ENCODE measurements at places on chromosomes 13 and 19.
A peak's percentile ranks its signal among the peaks of the same experiment; 100 is the strongest.

- DNase-seq, result peak; percentile 69
Observed at GRCh38 chr13:31950111-31950815, 81.3 kb upstream of the FRY start.

DNA sequence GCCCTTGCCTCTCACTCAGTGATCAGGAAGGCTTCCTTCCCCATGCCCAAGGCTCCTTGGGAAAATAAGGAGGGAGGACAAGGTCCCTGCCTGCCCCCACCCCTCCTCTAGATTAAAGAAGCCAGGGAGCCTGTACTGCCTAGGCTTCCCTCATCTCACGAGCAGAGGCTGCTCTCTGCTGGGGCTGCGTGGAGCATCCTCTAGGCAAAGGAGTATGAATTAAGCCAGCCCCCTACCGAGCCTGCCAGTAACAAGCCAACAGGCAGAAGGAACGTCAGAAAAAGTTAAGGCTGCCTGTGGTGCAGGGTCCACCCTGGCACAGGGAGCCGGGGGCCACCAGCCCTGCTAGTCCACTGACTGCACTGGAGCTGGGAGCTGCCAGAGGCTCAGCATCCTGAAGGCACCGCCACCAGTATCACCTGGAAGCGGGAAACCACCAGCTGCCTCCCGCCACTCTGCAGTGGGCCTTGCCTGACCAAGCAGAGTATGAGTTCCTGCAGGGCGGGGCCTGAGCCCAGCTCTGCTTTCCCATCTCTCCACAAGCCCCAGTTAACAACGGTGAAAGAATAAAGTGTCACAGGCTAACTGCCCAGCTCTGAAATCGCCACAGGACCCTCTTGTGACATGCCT lies 6.8 kb downstream of the NAPA start:
- DNase-seq, result no peak

GRCh38 chr13:99610702-99611289 lies 109.5 kb downstream of the TM9SF2 start:
- no peak for DNase-seq

GRCh38 chr13:23518231-23518630 lies 52.0 kb upstream of the TNFRSF19 start:
- DNase-seq, result no peak

- DNase-seq, result no peak
Observed at GRCh38 chr13:54513254-54513653, 1484.6 kb downstream of the OLFM4 start.

DNA sequence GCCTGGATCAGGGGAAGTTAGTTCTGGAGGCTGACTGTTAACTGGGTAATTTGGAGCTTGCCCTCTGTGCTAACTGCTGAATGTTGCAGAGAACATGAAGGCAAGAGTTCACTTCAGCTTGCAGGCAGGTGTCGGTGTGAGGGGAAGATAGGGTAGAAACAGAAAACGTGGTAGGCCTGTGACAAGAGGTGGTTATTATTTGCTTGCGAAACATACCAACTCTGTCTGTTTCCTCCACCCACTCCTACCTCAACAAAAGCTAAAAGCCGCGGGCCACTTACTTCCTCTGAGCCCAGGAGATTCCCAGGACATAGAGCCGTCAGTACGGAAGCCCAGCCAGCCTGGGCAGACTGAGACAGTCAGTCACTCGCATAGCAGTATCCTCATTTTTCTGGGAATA lies 119.2 kb upstream of the ABCC4 start:
- DNase-seq, result no peak

GRCh38 chr19:30668521-30669155 lies 296.5 kb downstream of the ZNF536 start:
- no peak for DNase-seq

DNA sequence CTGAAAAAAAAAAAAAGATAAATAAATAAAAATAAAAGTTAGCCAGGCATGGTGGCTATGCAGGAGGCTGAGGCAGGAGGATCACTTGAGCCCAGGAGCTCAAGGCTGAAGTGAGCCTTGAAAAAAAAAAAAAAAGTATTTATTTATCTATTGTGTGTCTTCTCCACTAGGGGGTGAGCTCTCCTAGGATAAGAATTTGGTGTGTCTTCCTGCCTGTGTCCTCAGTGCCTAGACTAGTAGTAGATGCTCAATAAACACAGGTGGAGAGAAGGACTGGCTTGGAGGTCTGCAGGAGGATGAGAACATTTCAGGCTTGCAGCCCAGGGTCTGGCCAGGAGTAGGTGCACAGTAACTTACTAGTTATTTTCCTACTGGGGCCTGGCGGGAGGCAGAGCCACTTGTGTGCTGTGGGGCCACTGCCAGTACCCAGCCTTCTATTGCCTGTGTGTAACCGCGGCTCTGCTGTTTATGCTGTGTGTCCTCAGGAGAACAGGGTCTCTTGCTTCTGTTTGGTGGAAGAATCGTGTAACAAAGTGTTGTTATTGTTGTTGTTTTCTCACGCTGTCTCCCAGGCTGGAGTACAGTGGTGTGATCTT lies 5.4 kb downstream of the LMTK3 start:
- DNase-seq, result no peak

DNA sequence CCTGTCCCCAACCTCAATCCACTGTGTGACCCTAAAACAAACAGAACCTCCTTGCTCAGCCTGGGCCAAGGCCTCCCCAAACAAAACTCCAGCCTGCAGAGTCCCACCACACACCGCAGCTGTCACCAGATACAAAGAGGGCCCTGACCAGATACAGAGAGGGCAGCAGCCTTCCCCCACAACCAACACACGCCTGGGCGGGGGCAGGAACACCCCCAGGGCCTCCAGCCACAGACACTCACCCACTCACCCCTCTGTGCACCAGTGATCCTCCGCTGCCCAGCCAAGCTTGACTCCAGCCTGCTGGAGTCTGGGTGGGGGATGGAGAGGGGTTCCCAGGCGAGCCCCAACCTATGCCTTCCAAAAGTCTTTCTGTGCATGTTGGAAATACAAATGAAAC lies 5.9 kb upstream of the CIRBP start:
- DNase-seq, result no peak

GRCh38 chr19:44685877-44686276 lies 13.1 kb upstream of the CEACAM16 start:
- DNase-seq, result no peak

GRCh38 chr13:67833564-67833963 lies 603.4 kb upstream of the PCDH9 start:
- no peak for DNase-seq

DNA sequence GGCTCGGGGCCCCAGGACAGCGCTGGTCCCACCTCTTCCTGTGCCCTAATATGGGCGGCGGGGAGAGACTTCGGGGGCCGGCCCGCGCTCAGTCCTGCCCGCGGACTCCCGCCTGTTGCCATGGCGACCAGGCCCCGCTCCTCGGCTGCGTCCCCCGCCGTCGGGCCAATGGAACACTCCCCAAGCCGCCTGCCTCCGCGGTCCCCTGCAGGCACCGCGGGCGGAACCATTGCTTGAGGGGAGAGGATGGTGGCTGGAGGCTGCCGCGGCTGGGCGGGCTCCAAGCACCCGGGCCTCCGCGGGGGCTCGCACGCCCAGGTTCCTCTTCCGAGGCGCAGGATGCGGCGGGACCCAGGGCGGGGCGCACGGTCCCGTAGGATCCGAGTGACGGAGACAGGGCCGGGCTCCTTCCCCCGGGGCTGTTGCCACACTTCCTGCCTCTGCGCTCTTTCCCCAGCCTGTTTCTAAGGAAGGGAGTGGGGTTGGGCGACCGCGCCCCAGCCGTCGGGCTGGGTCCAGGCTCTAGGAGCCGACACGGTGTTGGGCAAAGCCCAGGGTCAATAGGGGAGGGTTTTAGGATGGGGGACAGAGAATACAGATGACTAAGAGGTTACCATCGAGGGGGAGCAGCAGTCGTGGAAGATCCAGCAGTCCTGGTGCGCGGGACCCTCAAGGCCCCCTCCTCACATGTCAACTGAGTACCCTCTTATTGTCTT lies 1.2 kb upstream of the JUNB start:
- peak; percentile 96 for DNase-seq

GRCh38 chr13:47004540-47004939 lies 107.7 kb upstream of the HTR2A start:
- DNase-seq, result no peak

DNA sequence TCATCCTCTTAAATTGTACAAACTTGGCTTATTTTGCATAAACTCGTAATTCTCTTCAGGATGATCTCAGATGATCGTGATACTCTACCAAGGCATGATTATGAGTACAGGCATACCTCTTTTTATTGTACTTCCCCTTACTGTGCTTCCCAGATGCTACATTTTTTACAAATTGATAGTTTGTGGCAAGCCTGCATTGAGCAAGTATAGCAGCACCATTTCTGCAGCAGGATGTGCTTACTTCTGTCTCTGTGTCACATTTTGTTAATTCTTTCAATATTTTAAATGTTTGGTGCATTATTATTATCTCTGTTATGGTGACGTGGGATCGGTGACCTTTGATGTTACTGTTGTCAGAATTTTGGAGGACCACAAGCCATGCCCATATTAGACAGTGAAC lies 752.3 kb downstream of the PCDH9 start:
- no peak for DNase-seq

DNA sequence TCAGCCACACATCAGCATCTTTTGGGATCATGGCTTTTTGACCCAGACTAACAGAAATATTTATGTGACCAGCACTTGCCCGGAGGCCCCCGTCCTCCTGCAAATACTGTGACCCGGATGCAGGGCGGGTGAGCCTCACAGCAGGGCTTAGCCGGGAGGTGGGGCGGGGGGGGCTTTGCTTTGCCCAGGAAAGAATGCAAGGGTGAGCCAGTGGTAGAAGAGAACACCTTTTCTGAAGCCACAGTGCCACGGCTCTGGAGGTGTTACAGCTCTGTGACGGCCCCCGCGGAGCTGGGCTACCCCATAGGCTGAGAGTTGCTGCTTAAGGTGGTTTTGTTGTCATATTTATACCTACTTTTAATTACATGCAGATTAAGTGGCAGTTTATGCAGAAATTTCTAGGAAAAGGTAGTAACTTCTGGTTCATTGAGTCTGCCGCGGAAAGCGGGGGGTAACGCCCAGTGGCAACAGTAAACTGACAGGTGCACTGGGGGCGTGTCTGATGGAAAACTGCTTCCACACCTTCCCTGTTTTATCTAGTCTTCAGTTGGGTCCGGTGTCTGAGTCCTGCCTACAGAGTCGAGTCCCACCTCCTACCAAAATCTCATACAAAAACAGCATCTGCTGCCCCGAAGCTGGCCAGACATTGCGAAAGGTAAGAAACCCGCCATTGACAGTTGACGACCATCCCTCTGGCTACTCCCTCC lies 187.9 kb downstream of the TEX29 start:
- DNase-seq, result no peak

DNA sequence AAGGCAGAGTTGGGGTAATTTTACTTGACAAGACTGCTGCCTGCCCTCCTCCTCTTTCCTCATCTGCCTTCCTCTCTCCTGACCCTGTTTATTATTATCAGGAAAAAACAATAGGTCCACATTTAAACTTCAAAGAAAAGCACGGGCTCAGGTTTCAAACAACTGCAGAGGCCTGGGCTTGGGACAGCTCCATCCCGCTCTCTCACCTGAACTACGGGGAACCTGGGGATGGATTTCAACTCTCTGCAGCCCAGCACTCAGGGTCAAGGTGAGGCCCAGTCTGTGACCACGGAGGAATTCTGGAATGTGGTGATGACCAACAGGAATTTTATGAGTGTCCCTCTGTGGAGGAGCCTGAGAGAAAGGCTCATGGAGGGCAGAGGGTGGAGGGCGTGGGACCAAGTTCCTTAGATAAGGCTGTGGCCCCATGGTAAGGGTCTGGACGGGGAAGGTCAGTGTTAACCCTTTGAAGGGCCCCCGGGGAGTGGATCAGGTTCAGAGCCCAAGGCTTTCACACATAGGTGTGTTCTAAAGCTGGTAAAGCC lies 220.8 kb upstream of the MAB21L1 start:
- DNase-seq, result no peak

DNA sequence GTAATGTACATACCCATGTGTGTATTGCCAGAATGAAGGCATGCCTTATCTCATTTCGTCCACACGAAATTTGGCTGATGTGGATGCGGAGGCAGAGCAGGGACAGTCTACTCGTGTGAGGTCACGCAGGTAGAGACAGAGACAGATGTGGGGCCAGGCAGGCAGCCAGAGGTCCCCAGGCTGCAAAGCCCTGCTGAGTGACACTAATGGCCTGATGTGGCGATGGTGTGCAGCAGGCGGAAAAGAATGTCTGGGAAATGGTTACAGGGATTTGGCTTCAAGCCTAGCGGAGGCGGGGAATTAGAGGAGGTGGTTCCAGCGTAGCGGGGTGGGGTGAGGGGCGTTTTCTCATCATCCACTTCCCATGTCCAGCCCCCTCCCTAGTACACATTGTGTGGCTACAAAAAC lies 4.2 kb upstream of the IZUMO2 start:
- DNase-seq, result no peak

- no peak for DNase-seq
Observed at GRCh38 chr19:18612051-18612771, 459 bp upstream of the TMEM59L start.

GRCh38 chr19:4967738-4968461 lies 1.0 kb upstream of the KDM4B start:
- no peak for DNase-seq

DNA sequence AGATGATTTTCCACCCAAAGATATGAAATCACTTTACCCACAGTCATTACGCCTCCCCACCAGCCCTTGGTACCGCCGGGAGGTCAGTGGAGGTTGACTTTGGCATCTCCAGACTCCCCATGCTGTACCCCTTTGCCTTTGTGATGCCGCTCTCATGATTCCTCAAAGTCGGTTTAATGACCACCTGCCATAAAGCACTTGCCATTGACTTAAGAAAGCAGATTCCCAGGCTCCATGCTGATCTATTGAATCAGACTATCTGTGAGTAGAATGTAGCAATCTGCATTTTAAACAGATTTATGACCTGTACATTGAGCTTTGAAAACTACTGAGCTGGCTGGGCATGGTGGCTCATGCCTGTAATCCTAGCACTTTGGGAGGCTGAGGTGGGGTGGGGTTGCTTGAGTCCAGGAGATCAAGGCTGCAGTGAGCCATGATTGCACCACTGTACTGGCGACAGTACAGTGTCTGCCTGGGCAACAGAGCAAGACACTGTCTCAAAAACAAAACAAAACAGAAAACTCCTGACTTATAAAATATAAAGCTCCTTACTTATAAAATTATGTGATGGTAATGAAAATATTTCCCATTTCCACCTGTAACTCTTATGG lies 235.2 kb downstream of the KLF5 start:
- no peak for DNase-seq

All from hematopoietic multipotent progenitor cell (in vitro differentiated cells).